ENCODE measurements at places on chromosomes 4 and X.
A peak's percentile ranks its signal among the peaks of the same experiment; 100 is the strongest.

GRCh38 chrX:46967547-46967946 lies 55.3 kb downstream of the JADE3 start:
- no peak for DNase-seq

DNA sequence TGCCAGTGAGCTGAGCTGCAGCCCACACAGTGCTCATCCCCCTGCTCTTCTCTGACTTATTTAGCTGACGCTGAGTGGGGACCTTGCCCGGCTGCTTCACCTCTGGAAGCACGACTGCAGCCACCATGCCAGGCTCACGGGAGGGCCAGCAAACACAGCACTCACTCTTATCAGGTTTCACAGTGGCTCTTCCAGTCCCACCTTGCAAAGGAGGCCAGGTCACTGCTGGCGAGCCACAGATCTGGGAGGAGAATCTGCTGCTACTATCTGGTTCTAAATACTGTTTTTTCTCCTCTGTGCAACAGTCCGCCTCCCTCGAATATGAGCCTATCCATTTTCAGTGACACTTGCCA lies 6.7 kb upstream of the SPON2 start:
- no peak for DNase-seq

- DNase-seq = no peak
Observed at GRCh38 chr4:4593596-4594284, 51.9 kb upstream of the STX18 start.

DNA sequence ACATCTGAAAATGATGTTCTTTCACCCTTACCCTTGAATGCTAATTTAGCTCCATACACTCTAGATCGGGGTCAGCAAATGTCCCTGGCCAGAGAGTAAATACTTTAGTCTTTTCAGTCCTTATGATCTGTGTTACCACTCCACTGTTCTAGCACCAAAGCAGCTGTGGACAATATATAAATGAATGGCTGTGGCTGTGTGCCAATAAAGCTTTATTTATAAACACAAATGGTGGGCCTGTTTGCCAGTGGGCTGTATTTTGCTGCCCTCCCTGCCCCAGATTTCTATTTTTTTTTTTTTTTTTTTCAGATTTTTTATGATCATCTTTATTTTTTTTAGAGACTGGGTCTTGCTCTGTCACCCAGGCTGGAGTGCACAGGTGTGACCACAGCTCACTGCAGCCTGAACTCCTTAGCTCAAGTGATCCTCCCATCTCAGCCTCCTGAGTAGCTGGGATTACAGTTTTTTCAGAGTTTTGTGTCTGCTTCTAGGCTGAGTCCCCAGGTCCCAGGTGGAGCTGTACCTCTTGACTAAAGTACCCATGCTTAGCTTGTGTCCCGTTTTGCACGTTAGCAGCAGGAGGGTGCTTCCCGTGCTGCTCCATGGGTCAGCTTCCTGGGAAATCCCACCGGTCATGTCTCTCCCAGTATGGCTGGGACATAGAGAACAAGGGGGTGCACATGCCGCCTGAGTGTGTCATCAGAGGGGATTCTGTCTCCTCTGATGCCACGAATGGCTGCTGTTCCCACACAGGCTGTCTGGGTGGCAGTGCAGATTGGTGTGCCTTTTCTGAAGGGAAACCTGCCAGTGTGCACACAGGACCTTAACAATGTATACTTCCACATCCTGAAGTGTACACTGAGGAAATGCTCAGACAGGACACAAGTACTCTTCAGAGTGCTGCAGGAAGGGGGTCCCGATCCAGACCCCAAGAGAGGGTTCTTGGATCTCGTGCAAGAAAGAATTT lies 16.0 kb upstream of the GRPEL1 start:
- DNase-seq = no peak

- peak; percentile 18 for DNase-seq
Observed at GRCh38 chrX:14064626-14065432, 35.1 kb upstream of the GEMIN8 start.

- no peak for DNase-seq
Observed at GRCh38 chr4:41103657-41104056, 110.7 kb downstream of the APBB2 start.

- no peak for DNase-seq
Observed at GRCh38 chrX:96407501-96407900, 277.1 kb upstream of the DIAPH2 start.

- no peak for DNase-seq
Observed at GRCh38 chr4:94351319-94351718, 8.7 kb upstream of the HPGDS start.

DNA sequence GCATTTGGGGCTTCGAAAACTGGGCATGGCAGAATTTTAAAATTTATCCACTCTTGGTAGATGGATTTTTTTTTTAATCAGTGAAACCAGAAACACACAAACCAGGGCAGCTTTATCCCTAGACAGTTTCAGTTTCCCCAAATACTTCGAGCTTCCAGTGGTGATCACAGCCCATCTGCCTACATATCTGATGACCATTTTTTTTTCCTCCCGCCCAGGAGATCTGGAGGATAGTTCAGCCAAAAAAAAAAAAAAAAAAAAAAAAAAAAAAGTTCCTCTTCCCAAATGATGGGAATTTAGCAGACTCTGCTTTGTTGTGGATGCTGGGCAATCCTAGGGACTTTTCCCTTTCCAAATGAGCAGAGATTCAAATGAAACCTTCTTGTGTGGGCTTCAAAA lies 1.0 kb upstream of the TBC1D9 start:
- no peak for DNase-seq

GRCh38 chr4:145814246-145814645 lies 124.4 kb downstream of the ZNF827 start:
- DNase-seq = no peak

Measured in HT1080 (cell line).